ENCODE measurements at places on chromosomes 3 and 15.

GRCh38 chr15:52080031-52080430, 32.5 kb downstream of the BCL2L10 start:
- DNase-seq: no peak

- DNase-seq: no peak
These were observed 190.6 kb downstream of the OSBPL10 start for GRCh38 chr3:31790193-31791089.

- DNase-seq: peak; percentile 11
These were observed 25.0 kb downstream of the IRAK2 start for GRCh38 chr3:10189557-10190354.

- DNase-seq: peak; percentile 8
These were observed 18.7 kb downstream of the ABTB1 start for GRCh38 chr3:127691489-127691888.

- DNase-seq: no peak
These were observed 318.7 kb upstream of the STT3B start for GRCh38 chr3:31213869-31214486.

GRCh38 chr3:160403796-160404470, 4.5 kb downstream of the SMC4 start:
- no peak for DNase-seq

DNA sequence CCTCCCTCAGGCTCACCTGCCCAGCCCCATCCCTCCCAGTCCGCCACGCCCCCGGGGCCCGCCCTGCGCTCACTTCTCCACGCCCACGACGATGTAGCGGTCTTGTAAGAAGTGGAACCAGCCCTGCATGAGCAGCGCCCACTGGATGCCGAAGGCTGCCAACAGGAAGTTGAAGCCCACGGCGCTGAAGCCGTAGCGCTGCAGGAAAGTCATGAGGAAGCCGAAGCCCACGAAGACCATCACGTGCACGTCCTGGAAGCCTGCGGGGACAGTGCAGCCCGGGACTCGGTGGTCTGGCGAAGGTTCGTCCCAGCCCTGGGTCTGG, 9.7 kb downstream of the RHCG start:
- DNase-seq: peak; percentile 44

DNA sequence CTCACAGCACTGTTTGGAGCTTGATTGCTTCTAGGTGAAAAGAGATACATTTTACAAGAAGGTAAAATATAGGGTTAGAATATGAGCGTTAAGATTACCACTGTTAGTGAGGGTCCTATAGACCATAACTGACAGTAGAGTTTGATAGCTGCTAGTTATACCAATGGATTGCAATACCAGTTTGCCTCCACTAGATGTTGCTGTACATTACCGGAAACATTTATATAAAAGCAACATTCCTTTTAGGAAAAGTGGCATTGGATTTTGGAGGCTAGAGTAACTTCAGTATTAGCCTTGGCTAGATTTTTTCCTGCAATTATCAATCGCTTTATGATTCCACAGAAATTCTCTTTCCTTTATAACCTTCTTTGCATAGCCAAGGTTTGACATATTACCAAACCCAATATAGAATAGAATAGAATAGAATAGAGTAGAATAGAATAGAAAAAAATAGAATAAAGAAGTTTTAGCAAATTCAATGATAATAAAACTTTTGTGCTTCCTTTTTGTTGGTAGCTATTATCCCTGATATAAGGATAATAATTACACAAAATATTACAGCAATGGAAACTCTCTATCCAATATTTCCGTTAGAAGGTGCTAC, 1093.6 kb upstream of the ALCAM start:
- no peak for DNase-seq

GRCh38 chr15:76065245-76065644, 5.5 kb downstream of the TMEM266 start:
- no peak for DNase-seq

DNA sequence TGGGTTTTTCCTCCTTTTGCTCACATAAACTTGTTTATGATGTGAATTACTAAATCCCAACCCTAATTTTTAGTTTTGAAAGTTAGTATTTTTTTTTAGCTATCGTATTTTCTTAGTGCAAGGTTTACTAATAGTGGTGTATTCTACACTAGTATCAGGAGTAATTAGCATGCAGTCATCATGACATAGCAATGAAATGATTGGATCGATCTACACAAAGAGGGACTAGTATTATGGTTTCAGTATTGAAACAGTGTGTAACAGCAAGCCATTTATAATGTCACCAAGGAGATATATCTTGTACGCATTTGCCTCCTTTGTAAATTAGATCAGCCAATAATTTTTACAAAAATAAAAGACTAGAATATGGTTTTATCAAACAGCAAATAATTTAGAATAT, 38.7 kb downstream of the RNF111 start:
- no peak for DNase-seq

DNA sequence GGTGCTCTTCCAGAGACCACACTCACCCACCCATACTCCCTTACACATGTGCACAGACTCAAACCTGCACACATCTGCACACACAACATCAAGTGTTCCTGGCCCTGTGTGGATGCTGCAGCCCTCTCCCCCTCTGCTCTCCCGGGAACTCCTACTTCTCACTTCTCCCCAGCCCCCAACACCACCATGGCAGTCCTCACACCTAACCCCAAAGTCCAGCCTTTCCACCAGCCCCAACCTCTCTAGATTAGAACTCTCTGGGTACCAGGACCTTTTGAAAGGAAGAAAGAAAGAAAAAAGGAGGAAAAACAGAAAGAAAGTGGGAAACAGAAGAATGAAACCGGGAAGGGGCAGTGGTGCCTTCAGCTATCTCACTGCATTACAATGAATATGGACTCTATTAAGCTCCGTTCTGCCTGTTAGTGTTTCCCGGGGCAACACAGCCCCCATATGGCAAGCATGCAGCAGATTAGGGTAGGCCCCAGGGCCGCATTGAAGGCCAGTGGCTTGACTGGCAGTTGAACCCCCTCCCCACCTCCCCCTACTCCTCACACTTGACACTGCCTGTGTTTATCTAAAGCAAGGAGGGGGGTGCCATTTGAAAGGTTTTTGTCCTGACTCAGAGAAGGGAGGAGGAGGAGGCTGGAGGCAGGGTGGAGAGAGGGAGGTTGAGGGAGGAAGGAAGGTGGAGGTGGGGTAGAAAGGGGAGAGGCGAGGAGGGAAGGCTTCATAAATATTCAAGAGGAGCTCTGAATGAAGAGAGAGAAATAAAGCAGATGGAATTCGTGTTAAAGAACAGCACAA, 30.1 kb downstream of the BOC start:
- no peak for DNase-seq

GRCh38 chr3:45119376-45119775, 26.8 kb downstream of the CDCP1 start:
- no peak for DNase-seq

DNA sequence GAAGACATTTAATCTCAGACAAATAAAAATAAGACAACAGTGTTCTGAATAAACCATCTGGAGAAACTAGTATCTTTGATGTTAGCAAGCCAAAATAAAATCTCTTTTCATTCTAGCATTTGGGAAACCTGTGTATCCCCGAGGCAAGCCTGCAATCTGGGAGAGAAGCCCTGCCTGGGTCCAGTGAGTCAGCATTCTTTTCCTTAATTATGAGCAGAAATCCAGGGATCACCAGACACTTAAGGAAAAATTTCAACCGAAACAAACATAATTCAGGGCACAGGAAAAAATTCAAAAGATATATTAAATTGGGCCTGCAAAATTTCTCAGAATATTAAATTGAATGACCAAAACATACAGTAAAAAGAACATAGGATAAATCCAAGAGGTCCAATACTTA, 4.2 kb downstream of the NCBP2 start:
- no peak for DNase-seq

DNA sequence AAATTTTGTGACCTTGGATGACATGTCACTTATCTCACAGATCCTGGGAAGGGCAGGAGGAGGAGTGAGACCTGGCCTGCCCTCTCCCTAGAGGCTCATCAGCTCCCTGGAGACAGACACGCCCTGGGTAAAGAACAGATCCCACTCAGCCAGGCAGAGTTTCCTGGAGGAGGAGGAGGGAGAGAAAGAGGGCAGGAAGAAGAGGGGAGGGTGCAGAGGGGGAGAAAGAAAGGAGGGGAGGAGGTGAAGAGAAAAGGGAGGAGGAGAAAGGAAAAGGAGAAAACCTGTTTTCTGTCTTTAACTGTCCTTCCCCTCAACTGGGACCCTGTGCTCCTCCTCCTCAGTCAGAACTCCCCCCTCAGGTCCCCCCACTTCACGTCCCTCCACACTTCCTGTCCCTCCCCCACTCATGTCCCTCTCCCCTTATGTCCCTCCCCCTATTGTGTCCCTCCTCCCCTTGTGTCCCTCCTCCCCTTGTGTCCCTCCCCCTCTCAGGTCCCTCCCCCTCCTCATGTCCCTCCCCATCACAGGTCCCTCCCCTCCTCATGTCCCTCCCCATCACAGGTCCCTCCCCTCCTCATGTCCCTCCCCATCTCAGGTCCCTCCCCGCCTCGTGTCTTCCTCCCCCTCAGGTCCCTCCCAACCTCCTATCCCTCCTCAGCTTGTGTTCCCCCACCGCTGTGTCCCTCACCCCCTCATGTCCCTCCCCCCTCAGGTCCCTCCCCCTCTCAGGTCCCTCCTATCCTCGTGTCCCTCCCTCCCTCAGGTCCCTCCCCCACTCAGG, 52.3 kb upstream of the CGNL1 start:
- no peak for DNase-seq

DNA sequence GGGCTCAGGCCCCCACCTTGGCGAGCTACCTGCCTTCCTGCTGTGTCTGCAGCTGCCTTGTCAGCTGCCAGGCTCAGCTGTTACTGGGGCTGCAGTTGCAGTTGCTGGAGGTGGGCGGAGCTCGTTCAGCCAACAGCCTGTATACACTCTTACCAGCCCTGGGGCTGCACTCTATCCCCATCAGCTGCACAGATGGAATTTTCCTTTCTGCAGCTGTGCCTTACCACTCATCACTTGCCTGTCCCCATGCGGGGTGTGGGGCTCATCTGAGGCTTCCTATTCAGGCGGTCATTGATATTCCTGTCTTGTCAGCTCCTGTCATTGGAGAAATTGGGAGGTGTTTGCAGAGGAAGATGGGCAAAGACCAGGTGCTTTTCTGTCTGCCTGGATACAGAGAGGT, 9.1 kb upstream of the SYN2 start:
- no peak for DNase-seq

GRCh38 chr3:169954142-169954756, 12.4 kb upstream of the SEC62 start:
- no peak for DNase-seq

DNA sequence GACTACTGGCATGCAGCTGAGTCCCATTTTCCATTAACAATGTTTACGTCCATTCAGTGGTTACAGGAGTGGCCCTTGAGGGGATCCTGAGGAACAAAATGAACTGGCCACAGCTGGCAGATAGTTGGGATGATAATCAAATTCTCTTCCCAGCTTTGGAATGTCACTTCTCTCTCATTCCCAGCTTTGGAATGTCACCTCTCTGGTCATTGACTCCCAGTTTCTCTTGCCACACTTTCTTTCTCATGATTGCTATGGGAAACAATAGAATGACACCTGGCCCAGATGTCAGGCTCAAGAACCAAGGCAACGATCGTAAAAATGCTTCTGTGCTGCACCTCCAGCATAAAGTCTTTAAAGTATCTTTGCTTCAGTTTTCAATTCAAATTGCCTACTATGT, 34.0 kb downstream of the ATP13A4 start:
- no peak for DNase-seq

- DNase-seq: no peak
These were observed 22.5 kb upstream of the BFSP2 start for GRCh38 chr3:133377396-133377795.

GRCh38 chr3:81936817-81937216, 175.4 kb upstream of the GBE1 start:
- DNase-seq: no peak

DNA sequence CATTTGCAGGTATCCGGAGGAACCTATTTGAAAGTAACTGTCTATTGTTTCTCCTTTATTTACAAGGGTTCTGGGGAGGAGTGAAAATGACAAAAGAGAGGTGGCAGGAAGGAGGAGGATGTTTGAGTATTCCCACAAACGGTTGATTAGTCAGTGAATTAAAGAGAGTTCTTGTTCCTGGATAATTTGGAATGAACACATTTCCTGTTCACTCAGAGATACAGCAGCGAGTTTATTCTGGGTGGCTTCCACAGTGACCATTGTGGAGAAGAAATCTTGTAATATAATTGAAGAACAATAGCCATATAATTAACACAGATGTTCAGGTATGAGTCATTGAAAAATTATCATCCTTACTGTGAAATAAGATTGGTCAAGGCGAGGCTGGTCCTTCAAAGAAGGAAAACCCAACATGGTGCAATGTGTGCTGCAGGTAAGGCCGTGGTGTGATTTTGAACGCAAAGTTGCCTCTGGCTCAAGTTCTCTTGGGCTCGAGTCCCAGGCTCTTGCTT, 77.3 kb downstream of the NFKBIZ start:
- DNase-seq: no peak

GRCh38 chr3:64892671-64893309, 205.0 kb upstream of the ADAMTS9 start:
- DNase-seq: no peak

GRCh38 chr15:73679180-73679579, 5.0 kb upstream of the CD276 start:
- no peak for DNase-seq

Data from stimulated activated naive B cell treated with anti-CD40 and anti-IgM and Interleukin-4, amounts not matched to agents 10 μg/mL and 1 μg/mL and 100 μg/mL, for 72 hours (primary cell).